Left lobe of liver (tissue), 2 donors: ENCODE measurements at places on chromosomes 1 and 21. TPM values are rescaled to one million over a fixed set of nuclear protein-coding genes. Genes with fewer than 3 reads are reported as not detected.
A peak's percentile ranks its signal among the peaks of the same experiment; 100 is the strongest.

VWA5B1 gene
- not detected for total RNA-seq

RGSL1 gene
- not detected for total RNA-seq

NR5A2 gene
- total RNA-seq: 27.9 TPM

OR2T29 gene
- not detected for total RNA-seq

PKP1 gene
- total RNA-seq: 0.03 TPM

DNA sequence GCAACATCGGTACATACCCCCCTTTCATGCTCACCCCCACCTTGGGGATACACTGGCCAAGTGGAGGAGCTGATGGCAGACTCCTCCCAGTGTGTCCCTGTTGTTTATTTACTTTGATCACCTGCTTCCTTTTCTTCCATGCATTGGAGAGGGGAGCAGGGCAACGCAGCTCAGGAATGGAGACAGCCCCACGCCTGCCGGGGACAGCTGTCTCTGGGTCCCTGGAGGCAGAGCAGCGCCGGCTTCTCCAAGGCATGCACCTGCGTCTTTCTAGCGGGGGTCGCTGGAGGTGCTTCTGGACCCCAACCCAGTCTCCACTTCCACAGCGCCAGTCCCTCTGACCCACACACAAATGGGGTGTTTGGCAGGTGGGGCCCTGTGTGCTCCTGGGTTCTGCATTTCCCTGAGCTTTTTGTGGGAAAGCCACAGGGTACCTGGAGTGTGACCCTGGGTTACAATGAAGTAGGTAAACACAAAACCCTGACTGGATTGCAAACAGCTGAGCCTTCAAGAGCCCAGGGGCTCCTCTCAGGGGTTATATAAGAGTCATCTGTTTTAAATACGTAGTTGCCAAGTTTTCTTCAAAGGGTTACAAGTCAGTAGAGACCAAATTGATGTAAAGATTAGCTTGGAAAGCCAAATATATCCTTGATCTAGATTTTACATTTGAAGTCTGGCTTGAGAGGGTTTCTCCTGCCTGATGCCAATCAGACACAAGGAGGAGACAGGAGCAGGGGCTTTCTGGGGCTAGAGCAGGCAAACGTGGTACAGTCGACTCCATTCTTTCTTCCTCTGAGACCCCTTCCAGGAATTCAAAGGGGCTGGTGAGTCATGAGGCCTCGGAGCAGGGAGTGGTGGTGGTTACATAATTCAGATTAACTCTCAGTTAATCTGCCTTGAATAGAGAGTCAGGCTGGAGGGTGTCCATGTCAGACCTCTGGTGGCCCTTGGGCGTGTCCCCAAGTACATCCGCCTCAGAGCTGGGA lies 4.5 kb downstream of the AJAP1 start:
- DNase-seq: no peak

DNA sequence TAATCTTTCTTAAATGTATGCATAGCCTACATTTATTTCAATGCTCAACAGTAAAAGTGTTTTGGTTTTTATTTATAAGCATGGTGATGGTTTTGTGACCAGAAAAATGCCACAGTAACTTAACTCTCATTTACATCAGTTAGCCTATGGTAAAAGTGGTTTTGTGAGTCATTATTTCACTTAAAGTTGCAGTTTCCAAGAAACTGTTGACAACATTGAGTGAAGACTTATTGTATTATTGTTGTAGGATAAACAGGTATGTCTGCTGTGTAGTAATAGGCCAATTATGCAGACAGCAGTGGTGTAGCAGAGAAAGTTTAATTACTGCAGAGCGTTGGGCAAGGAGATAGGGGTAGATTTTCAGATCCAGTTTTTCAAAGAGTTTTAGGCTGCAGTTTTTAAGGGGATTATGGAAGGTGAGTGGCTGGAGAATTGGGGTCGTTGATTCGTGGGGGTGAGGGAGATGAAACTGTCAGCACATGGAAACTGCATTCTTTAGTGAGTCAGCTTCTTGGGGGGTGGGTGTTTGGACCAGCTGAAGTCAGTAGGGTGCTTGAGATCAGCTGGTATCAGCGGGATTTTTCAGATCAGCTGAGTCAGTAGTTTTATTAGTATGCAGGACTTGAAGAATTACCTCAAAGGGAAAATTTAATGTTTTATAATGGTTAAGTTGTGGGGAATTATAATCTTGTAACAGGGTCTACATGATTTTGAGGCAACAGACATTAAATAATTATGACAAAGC lies 168.7 kb upstream of the FMN2 start:
- no peak for DNase-seq

- no peak for DNase-seq
Measured at GRCh38 chr21:43921979-43922945, 57.2 kb downstream of the AGPAT3 start.

- DNase-seq: no peak
Measured at GRCh38 chr21:44456214-44456914, 1.1 kb downstream of the LRRC3 start.

GRCh38 chr1:41110286-41110685 lies 88.8 kb upstream of the SLFNL1 start:
- no peak for DNase-seq

- DNase-seq: peak; percentile 58
Measured at GRCh38 chr1:53046930-53047329, 15.1 kb upstream of the PODN start.

DNA sequence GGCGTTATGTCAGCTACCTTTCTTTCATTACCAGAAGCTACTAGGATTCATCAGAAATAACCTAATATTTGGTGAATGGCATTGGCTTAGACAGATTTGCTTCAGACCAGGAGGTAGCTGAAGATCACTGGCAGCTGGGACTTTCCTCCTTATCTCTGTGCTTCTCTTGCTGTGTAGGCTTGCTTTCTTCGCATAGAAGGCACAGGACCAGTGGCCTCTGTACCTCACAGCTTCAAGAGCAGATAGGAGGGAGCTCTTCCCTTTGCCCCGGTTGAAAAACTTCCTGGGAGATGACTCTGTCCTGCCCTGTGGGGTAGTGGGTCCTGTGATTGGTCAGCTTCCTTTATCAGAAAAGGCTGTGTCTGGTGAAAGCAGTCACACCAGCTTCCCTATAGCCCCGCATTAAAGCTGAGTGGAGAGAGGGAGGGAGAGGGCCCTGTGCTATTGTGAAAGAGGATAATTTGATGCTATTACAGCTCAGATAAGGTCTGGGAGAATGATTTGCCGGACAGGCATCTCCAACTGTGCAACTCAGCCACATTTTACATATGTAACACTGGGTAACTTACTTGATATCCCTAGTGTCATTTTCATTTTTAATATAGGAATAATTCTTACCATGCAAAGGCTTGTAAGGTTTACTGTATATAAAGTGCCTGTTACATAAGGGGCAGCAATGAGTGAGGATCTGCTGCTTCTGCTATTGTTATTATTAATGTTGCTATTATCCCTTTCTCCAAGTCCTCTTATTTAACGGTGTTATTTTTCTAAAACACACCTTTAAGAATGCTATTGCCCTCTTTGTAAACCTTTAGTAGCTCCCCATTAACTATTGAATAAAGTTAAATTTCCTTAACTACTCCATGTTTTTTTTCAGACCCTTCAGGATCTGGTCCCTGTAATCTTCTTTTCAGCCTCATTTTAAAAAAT lies 31.6 kb downstream of the OSBPL9 start:
- no peak for DNase-seq

DNA sequence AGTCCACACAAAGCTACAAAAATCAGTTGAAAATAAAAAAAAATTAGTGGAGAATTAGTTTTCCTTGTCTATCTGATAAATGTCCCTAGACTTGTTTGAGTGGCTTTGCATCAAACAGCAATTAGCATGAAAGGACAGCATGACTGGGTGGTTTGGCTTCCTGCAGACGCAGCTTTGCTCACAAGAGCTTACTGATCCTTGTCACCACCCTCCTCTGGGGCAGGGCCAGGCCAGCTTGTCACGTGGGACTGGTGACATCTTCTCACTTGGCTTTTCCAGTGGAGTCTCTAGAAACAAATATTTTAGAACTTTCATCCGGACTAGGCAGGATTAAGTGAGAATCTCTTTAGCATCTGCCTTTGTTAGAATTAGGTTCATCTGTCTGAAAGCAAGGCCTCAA lies 76.0 kb upstream of the OLIG2 start:
- DNase-seq: no peak
